ENCODE measurements at places on chromosomes 6 and 20.

DNA sequence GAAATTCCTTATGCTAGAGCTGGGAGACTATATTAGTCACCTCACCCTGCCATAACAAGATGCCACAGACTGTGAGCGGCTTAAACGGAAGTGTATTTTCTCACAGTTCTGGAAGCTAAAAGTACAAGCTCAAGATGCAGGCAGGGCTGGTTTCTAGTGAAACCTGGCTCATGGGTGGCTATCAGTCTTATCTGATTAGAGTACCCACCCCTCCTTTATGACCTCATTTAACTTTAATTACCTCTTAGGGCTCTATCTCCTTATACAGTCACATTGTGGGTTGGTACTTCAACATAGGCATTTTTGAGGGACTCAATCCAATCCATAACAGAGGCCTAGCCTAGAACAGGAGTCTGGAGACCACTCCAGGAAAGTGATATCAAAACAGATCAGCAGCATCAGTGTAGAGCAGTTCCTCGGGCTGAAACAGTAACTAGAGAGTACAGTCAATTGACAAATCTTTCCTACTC, 2.3 kb upstream of the SNRNP48 start:
- no peak for DNase-seq

DNA sequence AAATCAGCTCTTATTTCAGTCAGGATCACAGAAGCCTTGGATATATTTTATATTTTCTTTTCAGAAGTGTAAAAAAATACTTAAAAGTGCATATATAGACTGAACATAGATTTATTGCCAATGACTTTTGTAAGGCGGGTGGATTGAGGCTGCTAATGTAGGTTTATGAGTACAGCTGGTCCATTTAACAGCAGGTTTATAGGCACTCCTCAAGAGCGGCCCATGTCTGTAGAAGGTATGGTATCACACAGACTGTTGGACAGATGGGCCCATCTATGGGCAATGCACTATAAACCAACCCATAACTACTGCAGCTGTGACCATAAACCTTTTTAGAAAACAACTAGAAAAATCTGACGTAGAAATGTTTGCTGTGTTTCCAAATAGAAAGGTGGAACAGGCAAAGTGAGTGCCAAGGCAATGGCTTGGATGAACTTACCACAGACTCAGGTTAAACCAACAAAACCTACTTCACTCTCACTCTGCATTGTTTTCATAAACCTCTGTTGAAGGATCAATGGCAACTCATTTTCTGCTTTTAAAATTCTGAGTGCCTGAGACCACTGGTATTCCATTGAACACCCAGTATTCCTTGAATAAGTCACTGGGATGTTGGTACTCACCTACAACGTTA, 170.6 kb upstream of the EYA4 start:
- no peak for DNase-seq

GRCh38 chr6:95784869-95785268, 207.5 kb downstream of the MANEA start:
- DNase-seq: no peak

- no peak for DNase-seq
These were observed 96.6 kb upstream of the INSM1 start for GRCh38 chr20:20271271-20271670.

DNA sequence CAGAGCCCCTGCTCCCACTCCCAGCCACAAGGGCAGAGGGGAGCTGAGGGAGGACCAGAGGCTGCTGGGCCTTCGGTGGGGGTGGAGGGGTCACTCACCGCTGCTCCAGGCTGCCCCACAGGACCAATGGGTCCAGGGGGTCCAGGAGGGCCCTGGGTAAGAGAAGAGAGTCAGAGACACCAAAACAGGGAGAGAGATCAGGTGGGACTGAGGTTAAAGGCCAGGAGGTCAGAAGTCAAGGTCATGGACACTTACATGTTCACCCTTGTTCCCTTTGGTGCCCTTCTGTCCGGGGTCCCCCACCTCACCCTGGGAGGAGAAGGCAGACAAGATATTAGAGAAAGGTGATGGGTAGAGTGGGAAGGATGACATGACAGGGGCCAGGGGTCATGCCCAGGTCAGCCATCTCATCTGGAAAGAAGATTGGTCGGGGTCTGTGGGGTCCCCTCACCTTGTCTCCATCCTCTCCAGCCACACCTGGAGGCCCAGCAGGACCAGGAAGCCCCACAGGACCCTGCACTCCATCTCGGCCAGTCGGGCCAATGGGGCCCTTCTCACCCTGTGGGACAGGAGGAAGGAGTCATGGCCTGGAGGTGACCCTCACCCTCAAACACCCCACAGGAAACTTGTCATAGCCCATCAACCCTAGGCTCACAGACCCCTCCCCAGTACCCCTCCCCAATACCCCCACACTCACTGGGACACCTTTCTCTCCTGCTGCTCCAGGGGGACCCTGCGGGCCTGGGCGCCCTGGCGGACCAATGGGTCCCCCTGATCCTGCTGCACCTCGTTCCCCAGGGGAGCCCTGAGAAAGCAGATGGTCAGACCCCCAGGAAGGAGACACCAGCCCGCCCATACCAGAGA, 21.0 kb downstream of the COL11A2 start:
- DNase-seq: no peak

GRCh38 chr20:58065508-58066361, 162.7 kb downstream of the ANKRD60 start:
- DNase-seq: no peak

Data from NCI-H2107 (cell line).